Stimulated activated CD8-positive, alpha-beta memory T cell treated with anti-CD3 and anti-CD28 coated beads, Interleukin-7, amount 100 ng/mL, for 48 hours (primary cell): ENCODE measurements at places on chromosomes 2 and 18.

GRCh38 chr2:66534461-66534860, 99.5 kb downstream of the MEIS1 start:
- DNase-seq, result no peak

- no peak for DNase-seq
Observed at GRCh38 chr18:58682429-58683069, 11.3 kb downstream of the MALT1 start.

- no peak for DNase-seq
Observed at GRCh38 chr2:101372792-101373191, 14.5 kb downstream of the CREG2 start.

- no peak for DNase-seq
Observed at GRCh38 chr2:99072551-99072950, 69.0 kb upstream of the C2orf15 start.

DNA sequence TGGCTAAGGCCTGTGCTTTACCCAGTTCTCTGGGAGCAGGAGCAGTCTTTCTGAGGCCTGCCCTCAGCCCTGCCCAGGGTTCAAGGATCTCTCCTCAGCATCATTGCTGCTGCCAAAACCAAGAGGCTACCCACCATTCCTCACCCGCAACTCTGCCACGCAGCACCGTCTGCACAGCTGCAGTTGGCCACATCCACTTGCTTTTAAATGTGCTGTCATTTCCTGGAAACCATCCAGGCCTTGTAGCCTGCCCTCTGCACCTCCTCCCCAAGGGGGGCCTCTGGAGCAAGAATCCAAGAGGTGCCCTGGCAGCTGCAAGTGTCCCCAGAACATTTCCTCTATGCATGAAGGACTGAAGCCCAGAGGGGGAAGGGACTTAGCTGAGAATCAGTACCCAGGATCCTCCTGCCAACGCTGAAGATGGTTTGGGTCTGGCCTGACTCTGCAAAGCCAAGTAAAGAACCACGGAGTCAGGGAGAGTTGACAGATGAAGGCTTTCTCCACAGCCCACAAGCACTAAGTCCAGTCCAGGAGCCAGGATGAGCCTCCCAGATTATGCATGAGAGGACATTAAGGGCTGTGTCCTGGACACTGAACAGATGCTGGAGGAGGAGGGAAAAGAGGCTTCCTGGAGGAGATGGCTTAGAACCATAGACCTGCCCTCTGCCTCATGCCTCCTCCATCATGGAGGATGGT, 14.9 kb downstream of the EMX1 start:
- no peak for DNase-seq

DNA sequence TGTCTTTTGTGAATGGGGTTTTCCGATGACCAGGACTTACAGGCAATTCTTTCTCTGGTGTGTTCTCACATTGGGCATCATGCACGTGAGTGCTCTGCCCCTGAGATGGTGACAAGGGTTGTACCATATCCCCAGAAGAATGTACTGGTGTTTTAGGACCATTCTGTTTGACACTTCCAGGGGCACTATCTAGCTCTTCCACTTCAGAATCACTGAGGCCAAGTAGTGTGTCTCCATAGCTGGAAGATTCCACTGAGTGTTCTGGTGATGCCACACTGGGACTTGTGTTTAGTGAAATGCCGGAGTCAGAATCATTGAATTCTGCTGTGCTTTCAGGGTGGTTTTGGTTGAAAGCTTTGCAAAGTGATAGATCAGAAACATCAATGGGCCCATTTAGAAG, 18.7 kb downstream of the HNRNPA3 start:
- no peak for DNase-seq

DNA sequence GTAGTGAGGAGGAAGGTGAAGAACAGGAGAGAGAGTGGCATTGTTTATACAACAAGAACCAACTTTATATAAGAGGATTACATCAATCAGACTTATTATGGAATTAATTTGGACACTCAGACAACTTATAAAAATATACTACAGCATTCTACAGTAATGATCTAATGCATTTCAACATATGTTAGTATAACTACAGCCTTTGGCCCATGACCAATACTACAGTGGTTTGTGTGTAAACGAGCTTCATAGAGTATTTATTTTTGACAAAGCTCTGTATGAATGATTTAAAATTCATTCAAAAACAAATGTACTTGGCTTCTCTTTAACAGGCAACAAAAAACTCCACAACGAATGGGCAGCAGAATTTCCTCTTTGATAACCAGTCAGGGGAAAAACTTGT, 72.8 kb downstream of the ZNF521 start:
- no peak for DNase-seq

DNA sequence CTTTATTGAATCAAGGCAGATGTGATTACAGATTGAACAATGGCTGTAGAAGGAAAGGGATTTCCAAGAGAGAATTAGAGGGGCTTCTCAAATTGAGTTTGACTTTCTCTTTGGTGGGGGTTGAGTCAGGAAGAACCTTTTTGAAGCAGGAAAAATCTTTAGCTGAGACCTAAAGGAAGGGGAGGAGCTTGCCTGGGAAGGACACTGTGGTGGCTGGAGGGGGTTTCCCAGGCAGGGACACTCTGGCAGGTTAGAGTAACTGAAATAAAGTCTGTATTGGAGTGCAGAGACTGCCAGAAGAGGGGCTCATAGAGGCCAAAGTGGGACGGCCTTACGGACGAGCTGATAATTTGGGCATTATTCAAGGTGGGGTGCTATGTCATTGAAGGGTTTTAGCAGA, 69.3 kb downstream of the NEDD4L start:
- DNase-seq, result no peak

- DNase-seq, result no peak
Observed at GRCh38 chr2:85578243-85579180, 1.1 kb downstream of the VAMP8 start.

DNA sequence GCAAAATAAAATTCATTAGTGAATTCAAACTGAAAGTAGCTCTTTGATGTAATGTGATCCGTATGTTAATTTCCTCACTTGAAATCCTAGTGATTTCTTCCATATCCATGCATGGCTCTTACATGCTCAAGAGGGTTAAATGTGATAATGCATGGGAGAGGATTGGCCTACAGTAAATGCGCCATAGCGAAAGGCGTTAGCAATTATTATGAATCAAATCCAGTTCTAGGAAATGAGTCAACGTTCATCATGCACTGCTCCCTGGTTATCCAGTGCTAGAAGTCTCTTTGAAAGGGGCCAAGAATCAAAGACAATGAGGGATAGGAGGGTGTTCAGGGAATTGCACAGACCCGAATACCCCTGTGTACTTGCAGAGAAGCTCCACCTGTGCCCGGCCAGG, 101.4 kb upstream of the RASGRP3 start:
- DNase-seq, result no peak

- DNase-seq, result no peak
Observed at GRCh38 chr2:216554755-216555154, 56.1 kb downstream of the RPL37A start.

- DNase-seq, result no peak
Observed at GRCh38 chr2:149648282-149649030, 60.9 kb upstream of the MMADHC start.

DNA sequence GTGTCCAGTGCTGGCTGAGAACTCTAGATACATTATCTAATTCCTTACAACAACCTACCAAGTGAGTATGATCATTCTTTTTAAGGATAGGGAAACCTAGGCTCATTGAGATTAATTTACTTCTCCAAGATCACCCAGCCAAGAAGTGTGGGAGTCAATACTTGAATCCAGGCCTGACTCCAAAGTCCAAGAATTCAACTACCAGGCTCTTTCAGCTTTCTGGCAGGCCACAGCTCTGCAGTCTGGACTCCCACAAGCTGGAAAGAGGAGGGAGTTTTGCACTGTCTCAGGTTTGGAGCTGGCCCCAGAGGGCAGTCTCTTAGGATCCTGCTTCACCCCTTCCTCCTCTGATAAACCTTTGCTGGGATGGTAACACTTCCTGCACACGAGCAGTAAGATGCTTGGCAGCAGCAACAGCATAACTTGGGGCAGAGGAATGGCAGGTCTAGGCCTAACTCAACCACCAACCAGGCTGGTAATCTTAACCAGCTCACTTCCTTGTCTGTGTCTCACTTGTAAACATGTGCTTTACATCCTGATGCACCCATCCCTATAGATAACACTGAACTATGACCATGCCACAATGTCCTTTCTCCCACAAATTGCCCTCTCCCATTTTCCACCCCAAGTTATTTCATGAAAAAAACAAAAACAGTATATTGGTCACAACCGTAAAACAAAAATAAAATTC, 111.1 kb upstream of the ACAA2 start:
- no peak for DNase-seq

DNA sequence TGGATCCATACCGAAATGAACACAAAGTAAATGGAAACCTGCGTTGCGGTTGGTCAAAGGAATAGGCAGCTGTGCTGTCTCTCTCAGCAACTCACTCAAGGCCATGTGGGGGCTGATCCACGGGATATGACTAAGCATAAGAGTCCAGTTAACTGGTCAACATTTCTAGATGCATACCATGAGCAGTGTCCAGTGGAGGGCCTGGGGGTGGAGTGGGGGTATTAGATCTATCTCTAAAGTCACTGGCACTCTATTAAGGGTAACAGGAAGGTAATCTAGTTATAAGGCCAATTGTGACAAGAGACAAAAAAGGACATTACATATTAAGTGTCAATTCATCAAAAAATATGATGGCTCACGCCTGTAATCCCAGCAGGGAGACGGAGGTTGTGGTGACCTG, 136.8 kb downstream of the TTC32 start:
- no peak for DNase-seq

GRCh38 chr2:127562936-127563335, 27.5 kb downstream of the MYO7B start:
- DNase-seq, result no peak

GRCh38 chr2:163207693-163208370, 369.3 kb upstream of the KCNH7 start:
- no peak for DNase-seq

DNA sequence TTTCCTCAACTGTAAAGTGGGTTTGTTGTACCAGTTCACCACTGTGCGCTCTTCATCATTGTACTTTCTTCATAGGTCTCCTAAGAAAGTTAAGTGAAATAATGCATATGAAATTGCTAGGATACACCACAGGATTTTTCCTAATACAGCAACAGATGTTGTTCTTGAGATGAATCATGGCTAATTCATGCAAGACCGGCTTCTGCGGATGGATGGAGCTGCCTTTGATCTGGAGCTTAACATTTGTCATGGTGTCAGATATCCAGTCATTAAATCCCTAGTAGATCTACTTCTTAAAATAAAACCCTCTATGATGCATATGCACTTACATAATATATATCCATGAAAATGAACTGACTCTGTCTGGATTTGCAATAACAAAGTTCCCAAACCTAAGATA, 114.1 kb downstream of the COL6A3 start:
- no peak for DNase-seq

DNA sequence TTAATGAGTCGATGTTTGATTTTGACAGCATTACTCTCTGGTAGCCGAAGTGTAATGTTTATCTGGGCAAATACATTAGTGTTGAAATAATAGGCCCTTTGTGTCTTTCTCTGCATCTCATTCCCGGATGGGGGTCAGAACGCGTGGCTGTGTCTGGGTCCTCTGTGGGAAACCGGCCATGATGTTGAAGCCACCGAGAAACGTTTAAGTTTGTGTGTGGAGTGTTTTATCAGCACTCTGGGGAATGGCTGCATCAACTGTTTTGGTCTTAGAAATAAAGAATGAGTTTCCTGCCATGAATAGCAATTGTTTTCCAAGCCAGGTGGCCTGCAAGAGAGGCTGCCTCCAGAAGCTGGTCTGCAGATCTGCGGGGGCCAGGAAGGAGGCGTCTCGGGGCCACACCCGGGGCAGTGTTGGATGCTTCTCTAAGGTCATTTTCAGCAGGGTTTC, 69.7 kb downstream of the RNF144A start:
- DNase-seq, result no peak

GRCh38 chr2:834233-834632, 116.4 kb upstream of the SNTG2 start:
- DNase-seq, result no peak

- no peak for DNase-seq
Observed at GRCh38 chr2:235468978-235469655, 24.7 kb upstream of the AGAP1 start.

DNA sequence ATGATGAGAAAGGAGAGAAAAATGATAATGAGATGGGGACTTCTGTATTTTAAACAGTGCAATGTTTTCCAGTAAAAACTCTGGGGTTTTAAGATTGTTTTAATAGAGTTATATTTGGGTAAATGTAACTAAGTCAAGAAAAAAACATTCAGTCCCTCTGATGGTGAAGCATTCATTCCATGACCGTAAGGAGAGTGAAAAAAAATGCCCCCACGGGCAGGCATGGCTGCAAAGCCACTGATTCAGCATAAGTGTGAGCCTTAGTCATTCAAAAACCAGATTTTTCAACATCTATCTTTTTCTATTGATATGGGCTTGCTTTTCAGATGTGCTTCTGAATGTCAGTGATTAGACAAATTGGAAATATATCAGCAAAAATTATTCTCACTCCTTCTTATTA, 957.8 kb downstream of the SLC4A3 start:
- no peak for DNase-seq

DNA sequence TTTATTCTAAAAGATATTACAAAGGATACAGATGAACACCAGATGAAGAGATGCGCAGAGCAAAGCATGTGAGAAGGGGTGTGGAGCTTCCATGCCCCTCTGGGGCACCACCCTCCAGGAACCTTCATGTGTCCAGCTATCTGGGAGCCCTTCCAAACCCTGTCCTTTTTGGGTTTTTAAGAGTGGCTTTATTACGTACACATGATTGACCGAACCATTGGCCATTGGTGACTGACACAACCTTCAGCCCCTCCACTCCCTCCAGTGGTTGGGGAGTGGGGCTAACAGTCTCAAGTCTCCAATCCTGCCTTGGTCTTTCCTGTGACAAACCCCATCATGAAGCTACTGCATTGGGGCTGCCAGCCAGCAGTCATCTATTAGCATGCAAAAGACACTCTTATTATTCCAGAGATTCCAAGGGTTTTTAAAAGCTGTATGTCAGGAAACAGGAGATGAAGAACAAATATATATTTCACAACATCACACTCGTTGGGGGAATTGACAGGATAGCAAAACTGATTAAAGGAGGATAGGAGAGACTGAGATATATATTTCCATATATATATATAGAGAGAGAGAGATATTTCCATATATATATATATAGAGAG, 19.4 kb downstream of the IL1B start:
- no peak for DNase-seq

DNA sequence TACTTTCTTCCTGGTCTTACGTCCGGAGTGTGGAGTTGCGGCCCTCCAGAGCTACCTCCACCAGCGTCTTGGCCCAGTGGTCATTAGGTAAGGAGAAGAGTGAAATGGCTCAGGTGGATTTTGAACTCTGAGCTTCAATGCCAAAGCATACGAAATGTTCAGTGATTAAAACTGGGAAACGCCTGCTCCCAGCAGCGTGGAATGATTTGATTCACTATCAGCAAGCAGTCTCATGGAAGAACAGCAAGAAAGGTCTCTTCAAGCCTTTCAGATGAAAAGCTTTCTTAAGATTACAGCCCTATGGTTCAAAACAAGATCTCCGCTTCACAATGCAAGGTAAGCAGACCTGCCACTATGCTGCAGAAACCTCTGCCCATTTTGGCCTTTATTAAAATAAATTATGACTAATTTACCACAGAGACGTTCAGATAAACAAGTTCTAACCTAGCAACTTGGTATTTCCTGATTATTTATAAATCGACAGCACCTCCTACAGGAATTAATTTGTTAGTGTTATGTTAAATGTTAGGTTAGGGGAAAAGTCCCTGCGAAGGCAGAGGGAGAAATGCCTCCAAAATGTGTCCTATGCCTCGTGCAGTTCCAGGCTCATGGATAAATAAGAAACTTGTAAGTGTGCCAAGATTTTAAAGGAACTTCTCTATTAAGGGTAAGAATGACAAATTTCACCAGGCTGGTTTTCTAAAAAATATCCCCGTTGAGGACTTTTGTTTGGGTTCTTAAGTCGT, 10.1 kb downstream of the SP9 start:
- no peak for DNase-seq
